Adrenal gland (tissue), 19 donors: ENCODE measurements at places on chromosomes 1 and 21. TPM values are rescaled to one million over a fixed set of nuclear protein-coding genes. Genes with fewer than 3 reads are reported as not detected.

Gene FCRL4
- not detected for total RNA-seq

Gene MNDA
- total RNA-seq, result 14.2 TPM

- no peak for DNase-seq
Measured at GRCh38 chr1:168751195-168751650, 22.2 kb upstream of the DPT start.

GRCh38 chr1:45134461-45134873 is 71.9 kb downstream of the ZSWIM5 start:
- DNase-seq, result no peak

Gene RNU1-2
- total RNA-seq, result under 0.01 TPM

GRCh38 chr1:158140764-158141192 is 39.9 kb upstream of the CD1D start:
- no peak for DNase-seq

Gene SPATA1
- total RNA-seq, result not detected

DNA sequence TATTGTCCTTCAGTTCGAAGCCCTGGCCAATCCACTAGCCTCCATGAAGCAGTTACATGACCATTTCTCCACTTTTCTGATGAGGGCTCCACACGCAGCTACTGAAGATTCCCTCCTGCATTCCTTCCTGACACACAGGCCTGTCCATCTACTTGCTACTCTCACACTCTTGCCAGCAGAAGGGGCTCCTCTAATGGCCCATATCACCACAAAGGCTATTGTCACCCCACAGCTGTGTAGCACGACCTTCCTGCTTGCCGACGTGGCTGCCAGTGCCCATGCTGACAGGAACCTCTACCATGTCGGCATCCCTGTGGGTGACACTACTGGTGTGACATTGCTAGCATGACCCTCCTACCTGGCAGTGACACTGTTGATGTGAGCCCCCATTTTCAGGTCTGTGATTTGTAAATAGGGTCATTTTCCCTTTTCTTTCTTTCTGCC is 1528.6 kb upstream of the TPTE start:
- no peak for DNase-seq

GRCh38 chr1:68045511-68046180 is 4.8 kb downstream of the DIRAS3 start:
- no peak for DNase-seq

GRCh38 chr1:233034836-233035235 is 84.4 kb downstream of the NTPCR start:
- DNase-seq, result no peak

Gene CA14
- 1.1 TPM for total RNA-seq

GRCh38 chr1:29687601-29688244 is 451.4 kb downstream of the PTPRU start:
- no peak for DNase-seq

GRCh38 chr21:29007810-29008209 is 11.3 kb downstream of the RWDD2B start:
- DNase-seq, result no peak

DNA sequence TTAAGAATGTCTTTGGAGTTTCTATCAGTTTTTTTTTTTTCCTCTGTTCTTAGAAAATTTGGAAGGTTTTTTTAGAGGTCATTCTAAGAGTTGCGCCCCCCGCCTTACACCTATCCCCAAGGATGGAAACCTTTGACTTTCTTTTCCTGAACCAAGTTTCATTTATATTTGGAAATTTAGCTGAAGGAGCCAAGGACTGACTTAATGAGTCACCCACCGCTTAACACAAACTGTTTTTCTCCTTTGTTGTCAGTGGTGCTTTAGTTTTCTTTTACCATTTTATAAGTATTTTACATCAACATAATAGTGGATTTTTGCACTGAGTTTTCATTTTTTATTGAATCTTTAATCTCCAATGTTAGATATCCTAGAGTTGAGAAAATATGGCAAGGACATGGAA is 25.3 kb downstream of the USP25 start:
- DNase-seq, result no peak
